ENCODE measurements at places on chromosomes 6 and 20.

GRCh38 chr6:23663652-23664051 is 462.4 kb upstream of the NRSN1 start:
- no peak for DNase-seq

DNA sequence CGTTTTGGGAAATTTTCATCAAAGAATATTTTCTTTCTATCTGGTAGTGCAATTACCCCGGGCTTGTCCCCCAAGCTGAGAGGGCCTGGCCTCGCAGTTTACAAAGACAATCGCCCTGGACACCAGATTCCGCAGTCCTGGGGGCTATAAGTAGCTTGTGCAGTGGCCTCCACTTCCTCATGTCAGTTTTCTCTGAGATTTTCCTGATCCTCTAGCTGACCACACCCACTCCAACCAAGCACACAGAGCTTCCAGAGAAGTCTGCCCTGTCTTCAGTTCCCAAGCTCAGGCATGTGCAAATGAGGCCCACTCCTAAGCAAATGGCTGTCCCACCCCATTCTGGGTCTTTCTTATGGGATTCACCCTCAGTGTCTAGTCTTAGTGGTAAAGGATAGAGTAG is 245.3 kb downstream of the MAFB start:
- no peak for DNase-seq

DNA sequence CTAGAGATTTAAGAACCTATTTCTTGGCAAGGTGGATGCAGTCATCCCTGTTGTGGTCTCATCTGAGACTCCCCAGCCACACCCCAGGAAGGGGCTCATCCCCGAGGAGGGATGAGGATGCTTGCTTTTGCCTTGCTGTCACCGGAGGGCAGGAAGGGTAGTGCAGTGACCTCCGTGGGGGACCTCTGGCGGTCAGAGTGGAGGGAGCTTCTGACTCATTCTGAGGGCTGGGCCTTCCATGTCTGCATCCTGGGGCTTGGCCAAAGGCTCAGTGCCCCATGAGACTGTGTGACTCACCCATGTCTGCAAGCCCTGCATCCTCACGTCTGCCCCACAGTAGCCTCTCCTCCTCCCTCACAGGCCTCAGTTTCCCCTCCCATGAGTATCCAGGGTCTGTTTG is 38.7 kb downstream of the UQCC2 start:
- DNase-seq = peak; percentile 83

DNA sequence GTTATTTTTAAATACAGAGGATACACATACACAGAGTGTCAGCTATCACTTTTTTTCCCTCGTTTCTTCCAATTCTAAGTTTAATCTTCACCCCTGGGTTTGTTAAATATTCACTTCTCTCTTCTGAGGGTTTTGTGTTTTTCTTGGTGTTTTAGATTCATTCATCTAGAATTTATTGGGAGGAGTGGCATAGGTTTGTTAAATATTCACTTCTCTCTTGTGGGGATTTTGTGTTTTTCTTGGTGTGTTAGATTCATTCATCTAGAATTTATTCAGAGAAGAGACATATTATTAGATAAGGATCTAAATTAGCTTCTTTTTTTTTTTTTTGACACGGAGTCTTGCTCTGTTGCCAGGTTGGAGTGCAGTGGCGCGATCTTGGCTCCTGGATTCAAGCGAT is 3.9 kb downstream of the GTF2H5 start:
- DNase-seq = peak; percentile 59

DNA sequence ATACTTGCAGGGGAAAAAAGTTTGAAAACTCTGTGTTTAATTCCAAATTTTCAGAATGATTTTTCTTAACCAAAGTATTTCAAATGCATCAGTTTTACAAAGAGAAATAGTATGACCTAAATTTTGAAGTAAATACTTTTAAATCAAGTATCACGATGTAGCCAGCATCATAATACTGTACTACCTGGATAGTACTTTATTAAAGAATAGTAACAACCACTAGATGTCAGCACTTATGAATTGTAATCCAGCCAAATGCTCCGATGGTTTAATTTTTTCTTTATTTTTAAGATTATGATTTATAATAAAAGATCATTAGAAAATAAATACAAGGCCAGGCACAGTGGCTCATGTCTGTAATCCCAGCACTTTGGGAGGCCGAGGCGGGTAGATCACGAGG is 37.2 kb upstream of the HACE1 start:
- DNase-seq = peak; percentile 4

GRCh38 chr6:10338151-10338550 is 76.7 kb downstream of the TFAP2A start:
- no peak for DNase-seq

DNA sequence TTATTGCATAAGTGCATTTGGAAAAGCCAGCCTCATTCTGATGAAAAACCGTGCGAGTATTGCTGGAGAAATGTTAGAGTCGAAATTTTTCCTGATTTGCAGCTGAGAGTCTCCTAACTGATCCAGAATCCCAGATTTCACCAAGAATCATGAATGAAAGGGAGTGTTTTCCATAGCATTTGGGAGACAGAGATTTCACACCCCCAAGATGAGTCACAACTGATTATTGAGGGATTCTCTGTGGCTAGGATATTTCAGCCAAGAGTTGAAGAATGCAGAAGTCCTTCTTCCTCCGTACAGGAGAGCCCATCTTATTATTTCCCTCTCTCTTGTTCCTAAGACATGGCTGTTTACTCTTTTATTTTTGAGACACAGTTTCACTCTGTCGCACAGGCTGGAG is 82.2 kb upstream of the SALL4 start:
- DNase-seq = no peak

DNA sequence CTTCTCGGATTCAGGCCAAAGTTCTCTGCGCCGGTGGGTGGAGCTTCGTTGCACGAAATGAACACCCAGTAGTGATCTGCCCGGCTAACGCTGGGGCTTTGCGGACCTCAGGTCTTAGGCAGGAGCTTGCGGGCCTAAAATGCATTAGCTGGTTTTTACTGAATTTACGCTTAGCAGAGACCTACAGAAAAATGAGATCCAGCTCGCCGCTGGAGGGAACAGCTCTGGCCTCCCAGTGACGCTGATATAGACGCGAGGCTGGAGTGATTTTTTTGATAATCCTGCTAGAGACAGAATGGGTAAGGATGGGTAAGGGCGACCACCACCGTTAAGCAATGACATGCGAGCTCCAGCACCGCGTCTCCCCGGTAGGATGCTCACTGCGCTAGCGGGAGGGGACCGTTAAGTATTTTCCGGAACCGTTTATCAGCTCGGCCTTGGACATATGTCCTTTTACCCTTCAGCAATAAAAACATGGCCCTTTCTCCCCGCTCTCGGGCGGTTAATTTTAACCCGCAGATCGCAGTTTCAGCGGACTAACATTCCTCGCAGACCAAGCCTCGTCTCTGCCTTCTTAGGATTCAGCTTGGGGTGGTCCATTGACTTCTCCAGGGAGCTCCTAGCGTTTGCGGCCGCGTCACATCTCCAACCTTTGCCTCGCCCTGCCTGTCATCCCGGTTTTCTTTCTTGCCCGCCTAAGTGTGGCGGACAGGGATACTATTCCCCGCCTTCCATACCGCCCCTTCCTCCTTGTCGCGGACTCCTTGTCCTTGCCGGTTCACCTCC is 109.3 kb downstream of the GPX5 start:
- DNase-seq = peak; percentile 20

- DNase-seq = no peak
These were observed 29.7 kb upstream of the RANBP9 start for GRCh38 chr6:13741365-13741764.

GRCh38 chr6:107684996-107685395 is 139.1 kb downstream of the SCML4 start:
- no peak for DNase-seq

DNA sequence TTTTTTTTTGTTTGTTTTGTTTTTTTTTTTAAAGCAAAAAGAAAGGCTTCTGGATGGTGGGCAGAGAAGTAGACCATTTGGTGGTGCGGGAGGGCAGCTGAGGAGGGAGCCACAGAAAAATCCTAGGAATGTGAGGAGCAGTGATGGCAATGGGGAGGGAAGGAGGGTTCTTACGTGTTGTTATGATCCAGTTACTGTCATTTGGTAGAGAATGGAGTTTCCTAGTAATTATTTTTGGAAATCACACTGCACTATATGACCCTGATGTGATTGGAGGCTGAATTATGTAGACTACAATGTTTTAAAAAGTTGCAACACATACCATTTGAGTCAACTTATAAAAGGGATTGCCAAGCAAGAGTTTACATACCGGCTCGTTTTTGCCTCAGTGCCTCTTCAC is 22.1 kb downstream of the ADGRF5 start:
- no peak for DNase-seq

GRCh38 chr20:13639150-13639497 is 392 bp upstream of the TASP1 start:
- peak; percentile 2 for DNase-seq

DNA sequence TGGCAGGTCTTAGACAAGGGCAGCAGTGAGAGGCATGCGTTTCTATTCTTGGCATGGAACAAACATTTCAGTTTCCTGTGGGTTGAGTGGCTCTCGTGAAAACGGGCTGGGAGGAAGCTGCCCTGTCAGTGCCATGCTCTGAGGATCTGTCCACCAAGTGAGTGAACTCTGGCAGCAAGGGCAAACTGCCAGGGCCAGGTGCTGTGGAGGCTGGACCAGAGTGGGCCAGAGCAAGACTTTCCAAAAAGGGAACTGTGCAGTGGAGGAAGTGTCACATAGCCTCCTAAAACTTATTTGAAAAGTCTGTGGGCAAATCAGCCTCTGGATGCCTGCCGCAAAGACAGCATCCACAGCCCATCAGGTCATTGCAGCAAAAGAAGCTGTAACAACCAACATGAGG is 44.2 kb upstream of the TAB2 start:
- DNase-seq = no peak

Measured in ACHN (cell line).